ENCODE measurements at places on chromosomes 12 and 14. TPM values are rescaled to one million over a fixed set of nuclear protein-coding genes. Genes with fewer than 3 reads are reported as not detected.
A peak's percentile ranks its signal among the peaks of the same experiment; 100 is the strongest.

The ATP6V1D gene
- total RNA-seq, result 59.5 TPM

DNA sequence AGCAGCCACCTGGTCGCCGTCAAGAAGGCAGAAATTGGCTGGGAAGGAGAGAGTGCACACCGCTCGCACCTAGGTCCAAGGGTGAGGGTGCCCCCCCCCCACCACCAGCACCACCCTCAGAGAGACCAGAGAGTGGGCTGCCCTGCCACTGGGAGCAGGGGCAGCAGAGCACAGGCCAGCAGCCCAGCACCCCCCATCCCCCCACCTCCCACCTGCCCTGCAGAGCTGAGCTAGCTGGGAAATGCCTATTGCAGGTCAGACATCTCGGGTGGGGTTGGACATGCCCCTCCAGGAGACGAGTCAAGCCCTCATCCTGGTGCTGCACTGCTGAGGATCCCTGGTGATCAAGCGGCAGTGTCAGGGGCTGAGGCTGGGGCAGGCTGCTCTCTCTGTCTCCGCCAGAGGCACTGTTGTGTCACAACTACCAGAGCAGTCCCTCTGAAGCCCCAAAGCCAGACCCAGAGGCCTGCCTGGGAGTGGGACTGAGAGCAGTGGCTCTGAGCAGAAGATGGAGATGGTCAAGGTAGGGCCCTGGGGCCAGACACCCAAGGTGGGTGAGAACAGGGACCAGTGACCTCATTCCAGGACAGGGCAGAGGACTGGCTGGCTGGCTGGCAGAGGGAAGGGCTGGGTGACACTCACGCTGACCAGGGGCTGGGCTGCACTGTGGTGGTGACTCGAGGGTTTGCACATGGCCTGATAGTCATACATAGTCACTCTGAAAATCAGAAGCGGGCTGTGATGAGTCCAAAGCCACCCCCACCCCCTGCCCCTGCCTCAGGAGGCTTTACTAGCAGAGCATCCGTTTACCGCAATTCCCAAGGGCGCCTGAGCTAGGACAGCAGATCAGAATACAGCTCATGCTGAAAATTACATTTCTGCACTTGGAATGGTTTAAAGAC lies 19.7 kb upstream of the LRTM2 start:
- DNase-seq, result no peak

DNA sequence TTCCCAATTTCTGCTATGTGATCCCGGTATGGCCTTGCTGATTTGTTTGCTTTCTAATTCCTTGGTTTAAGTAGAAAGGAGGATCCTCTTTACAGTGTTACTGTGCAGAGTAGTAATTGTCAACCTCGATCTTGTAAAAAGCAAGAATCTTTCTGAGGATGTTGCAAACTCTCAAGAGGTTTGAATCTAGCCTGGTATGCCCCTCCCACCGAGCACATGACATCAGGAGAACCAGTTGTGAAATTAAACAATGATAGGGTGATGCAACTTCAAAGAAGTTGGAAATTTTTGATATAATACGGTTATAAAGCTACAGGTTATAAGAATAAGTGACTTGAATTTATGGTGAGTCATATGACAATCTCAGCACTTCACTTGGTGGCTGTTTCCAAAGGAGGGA lies 35.0 kb upstream of the FUT8 start:
- no peak for DNase-seq

DNA sequence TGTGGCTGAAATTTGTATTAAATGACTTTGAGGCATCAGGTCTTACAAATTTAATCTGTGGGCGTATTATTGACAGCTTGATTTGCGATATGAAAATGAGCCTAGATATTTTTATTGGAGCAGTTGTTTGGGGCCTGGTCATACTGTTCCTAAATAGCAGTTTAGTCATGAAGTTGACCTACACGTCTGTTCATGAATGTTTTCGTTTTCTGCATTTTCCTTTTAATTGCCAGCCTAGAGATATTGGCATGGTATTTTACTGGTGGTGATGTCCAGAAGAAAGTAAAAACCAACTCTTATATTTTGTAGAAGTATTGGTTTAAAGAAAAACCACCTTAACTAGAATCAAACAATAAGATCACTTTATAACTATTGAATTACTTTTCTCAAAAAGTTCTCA lies 1.8 kb downstream of the EML1 start:
- no peak for DNase-seq

The RND1 gene
- 1.4 TPM for total RNA-seq

The PTMS gene
- total RNA-seq, result 45.1 TPM

The LYZ gene
- under 0.01 TPM for total RNA-seq

- DNase-seq, result peak; percentile 76
Measured at GRCh38 chr14:102795060-102795925, 18.0 kb downstream of the TRAF3 start.

DNA sequence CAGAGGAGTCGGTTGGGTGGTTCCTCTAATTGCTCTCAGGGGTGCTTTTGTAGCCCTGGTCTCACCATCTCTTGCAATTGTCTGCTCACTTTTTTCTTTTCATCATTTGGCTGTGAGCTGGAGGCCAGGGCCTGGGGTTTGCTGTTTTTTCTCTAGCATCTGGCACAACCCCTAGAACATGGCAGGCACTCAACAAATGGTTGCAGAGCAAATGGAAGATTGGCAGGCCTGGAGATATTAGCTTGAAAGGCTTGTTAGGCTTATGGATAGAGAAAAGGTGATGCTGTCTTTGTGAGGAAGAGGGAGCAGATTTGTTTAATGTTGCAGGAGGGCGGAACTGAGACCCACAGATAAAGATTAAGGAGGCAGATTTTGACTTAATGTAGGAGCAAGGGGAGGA lies 47.0 kb downstream of the GALNT8 start:
- no peak for DNase-seq

The AICDA gene
- not detected for total RNA-seq

The RIMKLB gene
- total RNA-seq, result 46.6 TPM

- no peak for DNase-seq
Measured at GRCh38 chr14:30990770-30991169, 34.7 kb upstream of the AP4S1 start.

The HOXC4 gene
- total RNA-seq, result not detected

The MYO1H gene
- total RNA-seq, result not detected

GRCh38 chr12:91216871-91217270 lies 34.3 kb upstream of the DCN start:
- no peak for DNase-seq

The IRAK4 gene
- total RNA-seq, result 15.1 TPM

The TMEM19 gene
- total RNA-seq, result 44.6 TPM
